SIG-M5 (cell line): ENCODE measurements at places on chromosomes 7 and 10.

GRCh38 chr7:130275826-130276297 lies 9.2 kb downstream of the CPA2 start:
- DNase-seq = no peak

DNA sequence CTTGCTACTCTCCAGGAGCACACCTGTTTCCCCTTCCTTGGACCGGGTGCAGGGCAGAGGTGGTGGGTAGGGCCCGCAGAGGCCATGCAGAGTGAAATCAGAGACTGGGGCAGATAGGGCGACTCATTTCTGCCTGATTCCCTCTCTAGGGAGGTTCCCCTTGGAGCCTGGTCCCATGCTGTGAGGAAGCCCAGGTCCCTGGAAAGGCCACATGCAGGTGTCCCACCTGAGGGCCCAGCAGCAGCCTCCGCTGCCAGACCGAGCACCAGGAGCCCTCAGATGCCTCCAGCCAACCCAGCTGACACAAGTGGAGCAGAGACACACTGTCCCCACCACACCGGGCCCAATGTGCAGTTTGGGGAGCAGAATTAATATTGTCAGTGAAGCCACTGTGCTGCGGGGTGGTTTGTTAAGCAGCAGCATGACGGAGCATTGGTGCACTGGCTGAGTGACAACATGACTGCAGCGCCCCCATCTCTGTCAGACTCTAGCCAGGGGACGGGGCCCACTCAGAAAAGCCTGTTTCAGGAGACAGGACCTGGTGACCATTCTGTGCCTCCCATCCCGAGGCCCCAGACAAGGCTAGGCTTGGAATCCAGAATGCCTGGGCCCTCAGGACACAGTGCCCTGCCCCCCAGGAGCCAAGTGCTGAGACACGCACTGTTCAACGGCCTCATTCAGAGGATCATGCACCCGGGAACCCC lies 30.4 kb upstream of the RET start:
- DNase-seq = no peak

DNA sequence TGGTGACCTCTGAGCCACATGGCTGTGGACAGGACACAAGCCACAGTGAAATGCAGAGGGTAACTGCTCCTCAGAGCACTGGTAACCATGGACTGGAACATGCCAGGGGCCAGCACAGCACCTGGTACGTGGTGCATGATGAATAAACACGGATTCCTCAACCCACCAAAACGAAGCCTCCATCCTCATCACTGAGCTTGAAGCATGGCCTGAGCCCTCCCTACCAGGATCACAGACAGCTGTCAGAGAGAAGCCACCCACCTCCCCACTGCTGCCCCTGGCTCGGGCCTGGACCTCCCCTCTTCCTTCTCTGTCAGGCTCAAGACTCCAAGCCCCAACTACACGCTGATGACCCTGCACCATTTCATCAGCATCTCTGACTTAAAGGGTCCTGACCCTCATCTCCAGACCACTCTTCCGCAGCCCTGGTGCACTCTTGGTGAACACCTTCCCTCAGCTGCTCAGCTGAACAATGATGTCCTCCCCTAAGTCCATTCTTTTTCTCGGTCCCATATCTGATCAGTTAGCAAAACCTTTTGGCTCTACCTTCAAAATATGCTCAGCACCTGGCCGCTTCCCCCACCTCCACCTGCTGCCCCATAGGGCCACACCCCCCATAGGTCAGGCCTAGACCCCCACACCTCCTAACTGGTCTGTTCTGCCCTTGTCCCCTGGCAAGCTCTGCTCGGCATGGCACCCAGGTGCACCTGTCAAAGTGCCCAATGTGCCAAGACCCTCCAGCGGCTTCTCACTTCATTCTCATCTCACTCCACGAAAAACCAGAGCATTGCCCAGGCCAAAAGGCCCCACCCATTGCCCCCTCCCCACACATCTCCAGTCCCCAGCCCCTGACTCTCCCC lies 141.1 kb downstream of the MAPK8 start:
- DNase-seq = no peak

GRCh38 chr10:15661574-15661973 lies 58.1 kb downstream of the ITGA8 start:
- no peak for DNase-seq

DNA sequence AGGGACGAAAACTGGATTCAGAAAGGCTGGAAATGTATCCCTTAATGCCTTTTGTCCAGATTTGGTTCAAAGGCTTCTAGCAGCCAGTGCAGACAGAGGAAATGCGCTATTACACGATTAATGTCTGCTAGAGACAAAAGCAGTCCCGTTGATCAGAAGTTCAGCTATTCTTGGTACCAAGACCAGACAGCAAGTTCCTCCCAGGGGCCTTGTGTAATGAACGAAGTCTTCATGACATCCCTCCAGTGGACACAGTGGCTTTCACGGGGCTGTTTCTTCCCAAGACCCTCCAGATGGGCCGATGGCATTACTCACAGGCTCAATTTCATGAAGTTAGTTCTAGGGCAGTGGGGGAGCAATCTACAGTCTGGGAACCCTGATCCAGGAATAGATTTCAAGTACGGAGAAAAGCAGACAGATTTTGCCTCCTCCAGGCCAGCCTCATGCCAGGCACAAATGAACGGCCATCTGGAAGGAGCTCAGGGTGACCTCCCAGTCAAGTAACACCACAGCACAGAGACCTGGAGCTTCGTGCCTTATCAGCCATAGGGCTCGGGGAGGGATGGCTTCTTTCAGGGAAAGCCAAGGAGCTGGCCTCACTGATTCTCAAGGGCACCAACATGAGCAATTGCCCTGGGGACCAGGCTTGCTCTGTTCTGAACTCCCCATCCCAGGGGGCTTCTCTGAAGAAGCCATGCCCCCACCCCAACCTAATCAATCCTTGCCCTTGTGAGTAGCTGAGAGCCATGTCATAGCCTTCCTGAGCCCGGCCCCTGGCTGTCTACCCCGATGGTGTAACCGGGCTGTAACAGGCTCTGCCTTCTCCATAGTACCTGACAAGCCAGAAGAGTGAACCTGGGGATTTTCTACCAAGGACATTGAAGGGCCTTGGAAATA lies 101.1 kb downstream of the PRKAG2 start:
- DNase-seq = no peak

DNA sequence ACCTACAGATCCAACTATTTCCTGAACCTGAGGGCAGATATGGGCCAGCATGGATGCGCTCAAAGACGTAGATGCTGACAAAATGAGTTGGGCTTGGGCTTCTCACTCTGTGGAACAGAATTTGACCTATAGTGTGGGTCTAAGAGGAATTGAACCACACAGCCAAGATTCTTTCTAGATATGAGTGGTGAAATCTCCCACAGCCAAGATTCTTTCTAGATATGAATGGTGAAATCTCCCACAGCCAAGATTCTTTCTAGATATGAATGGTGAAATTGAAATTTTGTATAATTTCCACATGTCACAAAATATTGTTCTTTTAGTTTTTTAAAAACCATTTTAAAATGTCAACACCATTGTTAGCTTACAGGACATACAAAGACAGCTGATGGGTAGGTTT lies 215.4 kb upstream of the LRGUK start:
- no peak for DNase-seq

DNA sequence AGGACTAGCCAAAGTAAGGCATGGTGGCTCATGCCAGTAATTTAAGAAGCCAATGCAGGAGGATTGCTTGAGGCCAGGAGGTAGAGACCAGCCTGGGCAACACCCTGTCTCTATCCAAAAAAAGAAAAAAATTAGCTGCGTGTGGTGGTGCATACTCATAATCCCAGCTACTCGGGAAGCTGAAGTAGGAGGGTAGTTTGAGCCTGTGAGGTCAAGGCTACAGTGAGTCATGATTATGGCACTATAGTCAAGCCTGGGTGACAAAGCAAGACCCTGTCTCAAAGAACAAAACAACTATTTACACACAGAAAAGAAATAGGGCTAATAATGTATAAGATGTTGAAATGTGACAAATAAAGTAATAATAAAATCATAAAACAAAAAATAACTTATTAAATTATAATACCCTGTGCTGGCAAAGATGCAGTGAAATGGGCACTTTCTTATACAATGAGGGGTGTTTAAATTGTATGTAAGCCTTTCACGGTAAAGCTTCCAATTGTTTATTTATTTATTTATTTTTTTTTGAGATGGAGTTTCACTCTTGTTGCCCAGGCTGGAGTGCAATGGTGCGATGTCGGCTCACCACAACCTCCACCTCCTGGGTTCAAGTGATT lies 175.2 kb downstream of the TPST1 start:
- DNase-seq = no peak

GRCh38 chr7:99386584-99387238 lies 12.2 kb downstream of the ARPC1B start:
- DNase-seq = no peak

DNA sequence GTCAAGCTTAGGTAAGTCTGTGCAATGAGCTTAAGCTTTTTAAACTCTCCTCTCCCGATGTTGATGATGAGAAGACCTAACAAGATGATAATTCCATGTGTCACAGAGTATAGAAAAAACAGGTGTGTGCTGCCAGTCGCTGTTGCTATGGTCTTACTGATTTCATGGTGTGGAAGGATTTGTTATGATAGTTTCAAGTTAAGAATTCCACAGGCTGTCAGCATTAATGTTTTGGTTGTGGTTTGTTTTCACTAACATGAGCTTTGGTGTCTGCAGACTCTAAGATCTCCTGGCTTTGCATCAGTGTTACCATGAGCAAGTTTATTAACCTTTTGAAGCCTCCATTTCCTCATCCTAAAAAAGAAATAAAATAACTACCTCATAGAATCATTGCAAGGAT lies 123.7 kb downstream of the NSUN6 start:
- DNase-seq = no peak
